ENCODE measurements at places on chromosomes 2 and 18.
A peak's percentile ranks its signal among the peaks of the same experiment; 100 is the strongest.

DNA sequence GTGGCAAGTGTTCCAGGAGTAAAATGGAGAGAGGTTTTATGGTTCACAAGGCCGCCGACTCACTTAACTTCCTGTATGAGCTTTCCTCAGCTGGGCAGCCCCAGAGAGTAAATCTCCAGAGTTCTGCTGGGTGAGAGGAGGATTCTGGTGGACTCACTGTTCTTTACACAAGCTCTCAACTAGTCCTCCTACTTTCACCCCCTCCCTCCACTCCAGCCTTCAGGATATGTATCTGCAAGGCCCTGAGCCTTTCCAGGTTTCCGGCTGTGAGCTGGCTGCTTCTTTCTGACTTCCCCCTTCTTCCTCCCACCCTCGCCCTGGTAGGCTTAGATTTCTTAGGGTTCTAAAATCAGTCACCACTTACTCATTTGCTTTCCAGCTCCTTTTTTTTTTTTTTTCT is 34.0 kb downstream of the EML6 start:
- DNase-seq, result peak; percentile 56

- DNase-seq, result no peak
Measured at GRCh38 chr2:19653509-19653908, 248.3 kb downstream of the TTC32 start.

- no peak for DNase-seq
Measured at GRCh38 chr18:42340423-42341009, 385.5 kb downstream of the PIK3C3 start.

GRCh38 chr18:57780318-57780705 is 22.8 kb downstream of the ATP8B1 start:
- peak; percentile 79 for DNase-seq

- DNase-seq, result peak; percentile 78
Measured at GRCh38 chr18:46073474-46074331, 1.6 kb upstream of the PSTPIP2 start.

- no peak for DNase-seq
Measured at GRCh38 chr2:3970791-3971651, 267.6 kb downstream of the DCDC2C start.

Measured in bronchial epithelial cell (primary cell).